ENCODE measurements at places on chromosomes 1 and 21.

GRCh38 chr1:10694274-10694632 is 102.2 kb downstream of the CASZ1 start:
- DNase-seq: no peak

- no peak for DNase-seq
These were observed 112.8 kb upstream of the ADAMTS5 start for GRCh38 chr21:27079636-27080240.

DNA sequence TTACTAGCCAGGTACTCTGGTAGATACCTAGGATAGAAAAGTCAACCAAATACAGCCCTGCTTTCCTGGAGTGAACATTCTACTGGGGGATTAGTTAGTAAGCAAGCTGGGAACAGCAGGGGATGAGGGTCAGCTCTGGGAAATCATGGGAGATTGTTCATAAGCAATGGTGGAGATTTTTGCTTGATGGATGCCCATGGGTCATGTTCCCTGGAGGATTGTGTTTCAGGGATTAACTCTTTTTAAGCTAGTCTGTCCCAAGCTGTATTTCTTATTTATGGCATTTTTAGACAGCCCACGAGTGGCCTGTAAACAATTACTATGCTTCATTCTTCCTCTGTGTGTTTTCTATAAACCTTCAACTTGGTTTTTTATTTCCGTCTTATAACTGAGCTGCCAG is 18.9 kb downstream of the CACHD1 start:
- DNase-seq: no peak

GRCh38 chr1:53938136-53938830 is 7.2 kb downstream of the IFT25 start:
- no peak for DNase-seq

DNA sequence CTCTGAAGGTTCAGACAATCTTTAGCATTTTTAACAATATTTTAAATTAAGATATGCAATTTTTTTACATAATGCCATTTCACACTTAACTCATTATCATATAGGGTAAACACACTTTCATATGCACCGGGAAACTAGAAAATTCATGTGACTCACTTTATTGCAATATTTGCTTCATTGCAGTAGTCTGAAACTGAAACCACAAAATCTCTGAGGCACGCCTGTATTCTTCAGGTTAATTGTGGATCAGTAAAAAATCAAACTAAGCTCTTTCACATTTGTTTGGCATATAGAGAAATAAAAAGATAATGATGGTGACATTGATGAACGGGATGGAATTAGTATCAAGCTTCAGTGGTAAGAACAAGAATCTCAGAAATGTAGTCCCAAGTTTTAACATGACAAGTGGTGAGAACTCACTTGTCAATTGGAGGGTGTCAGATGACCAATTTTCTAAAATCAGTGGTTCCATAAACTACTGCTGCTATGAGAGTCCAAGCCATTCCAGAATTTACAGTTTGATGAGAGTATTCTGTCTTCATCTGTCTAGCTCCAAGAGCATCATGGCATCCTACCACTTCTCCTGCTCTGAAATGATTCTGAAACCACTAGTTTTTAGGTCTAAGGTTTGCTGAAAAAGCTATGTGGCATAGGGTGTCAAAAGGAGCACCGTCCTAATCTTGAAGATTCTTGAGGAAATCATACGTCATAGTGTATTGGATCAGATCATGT is 281.0 kb downstream of the PTPRC start:
- no peak for DNase-seq

DNA sequence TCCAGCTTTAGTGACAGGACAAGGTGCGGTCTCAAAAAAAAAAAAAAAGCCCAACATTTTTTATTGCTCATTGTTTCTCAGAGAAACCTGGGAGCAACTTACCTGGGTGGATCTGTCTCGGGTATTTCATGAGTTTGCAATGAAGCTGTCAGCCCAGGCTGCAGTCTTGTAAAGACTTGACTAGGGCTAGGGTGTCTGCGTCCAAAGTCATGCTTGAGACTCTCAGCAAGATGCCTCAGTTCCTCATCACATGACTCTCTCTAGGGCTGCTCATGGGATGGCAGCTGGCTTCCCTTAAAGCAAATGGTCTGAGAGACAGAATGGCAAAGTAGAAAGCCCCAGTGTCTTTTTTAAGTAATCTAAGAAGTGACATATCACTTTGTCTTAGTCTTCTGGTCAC is 8.1 kb downstream of the GABPA start:
- DNase-seq: no peak

- no peak for DNase-seq
These were observed 137.0 kb upstream of the DPT start for GRCh38 chr1:168865850-168866620.

DNA sequence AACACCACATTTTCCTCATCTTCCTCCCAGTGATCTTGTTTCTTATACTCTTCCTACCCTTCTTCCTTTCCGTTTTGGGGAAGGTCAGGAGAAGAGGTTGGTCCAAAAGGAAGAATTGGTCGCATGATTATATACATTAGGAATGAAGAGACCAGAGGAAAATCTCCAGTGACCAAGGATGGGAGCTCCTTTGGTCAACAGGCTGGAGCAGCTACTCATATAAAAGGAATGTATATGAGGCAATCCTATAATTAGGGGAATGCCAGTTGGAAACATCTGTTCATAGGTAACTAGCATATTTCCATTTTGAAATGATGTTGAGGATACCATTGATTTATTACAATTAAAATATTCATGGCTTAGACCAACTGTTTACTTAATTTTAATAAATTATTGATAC is 114.5 kb downstream of the LRRC40 start:
- no peak for DNase-seq
